ENCODE measurements at places on chromosomes 7 and 10. TPM values are rescaled to one million over a fixed set of nuclear protein-coding genes. Genes with fewer than 3 reads are reported as not detected.

DNA sequence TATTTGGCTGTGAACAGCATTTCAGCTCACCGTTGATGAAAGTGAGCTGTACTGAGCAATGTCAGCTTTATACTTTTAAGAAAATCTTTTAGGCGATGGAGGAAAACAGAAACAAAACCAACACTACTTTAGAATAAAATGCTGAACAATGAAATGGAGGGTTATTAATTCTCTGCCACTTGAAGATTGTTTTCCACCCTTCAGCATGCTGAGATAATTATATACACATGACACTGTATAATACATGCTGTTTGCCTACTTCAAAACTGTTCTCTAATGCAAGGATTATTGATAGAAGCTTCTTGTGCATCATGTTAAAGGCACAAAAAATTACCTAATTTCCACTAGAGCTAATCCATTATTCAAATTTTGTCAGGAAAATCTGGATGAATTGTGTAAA lies 66.8 kb downstream of the CACNA2D1 start:
- no peaks in the 10 kb centered on the region for H3K36me3 ChIP-seq
- H3K27ac ChIP-seq = no peak overlapping the region
- DNase-seq = no peak
- no peaks in the 10 kb centered on the region for H3K27me3 ChIP-seq
- H3K4me1 ChIP-seq = no peaks in the 10 kb centered on the region

DNA sequence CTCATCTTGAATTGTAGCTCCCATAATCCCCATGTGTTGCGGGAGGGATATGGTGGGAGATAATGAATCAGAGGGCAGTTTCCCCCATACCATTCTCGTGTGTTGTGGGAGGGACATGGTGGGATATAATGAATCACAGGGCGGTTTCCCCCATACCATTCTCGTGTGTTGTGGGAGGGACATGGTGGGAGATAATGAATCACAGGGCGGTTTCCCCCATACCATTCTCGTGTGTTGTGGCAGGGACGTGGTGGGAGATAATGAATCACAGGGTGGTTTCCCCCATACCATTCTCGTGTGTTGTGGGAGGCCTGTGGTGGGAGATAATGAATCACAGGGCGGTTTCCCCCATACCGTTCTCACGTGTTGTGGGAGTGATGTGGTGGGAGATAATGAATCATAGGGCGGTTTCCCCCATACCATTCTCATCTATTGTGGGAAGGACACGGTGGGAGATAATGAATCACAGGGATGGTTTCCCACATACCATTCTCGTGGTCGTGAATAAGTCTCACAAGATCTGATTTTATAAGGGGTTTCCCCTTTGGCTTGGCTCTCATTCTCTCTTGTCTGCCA lies 271.0 kb downstream of the MAD1L1 start:
- no peak overlapping the region for H3K4me3 ChIP-seq
- H3K4me1 ChIP-seq = no peaks in the 10 kb centered on the region
- 0 out of 2 replicates have a peak, but pooled peaks cover 6% of the 10 kb centered on the region for H3K36me3 ChIP-seq
- H3K27ac ChIP-seq = peak overlapping the region; percentile 60
- no peak for DNase-seq

DNA sequence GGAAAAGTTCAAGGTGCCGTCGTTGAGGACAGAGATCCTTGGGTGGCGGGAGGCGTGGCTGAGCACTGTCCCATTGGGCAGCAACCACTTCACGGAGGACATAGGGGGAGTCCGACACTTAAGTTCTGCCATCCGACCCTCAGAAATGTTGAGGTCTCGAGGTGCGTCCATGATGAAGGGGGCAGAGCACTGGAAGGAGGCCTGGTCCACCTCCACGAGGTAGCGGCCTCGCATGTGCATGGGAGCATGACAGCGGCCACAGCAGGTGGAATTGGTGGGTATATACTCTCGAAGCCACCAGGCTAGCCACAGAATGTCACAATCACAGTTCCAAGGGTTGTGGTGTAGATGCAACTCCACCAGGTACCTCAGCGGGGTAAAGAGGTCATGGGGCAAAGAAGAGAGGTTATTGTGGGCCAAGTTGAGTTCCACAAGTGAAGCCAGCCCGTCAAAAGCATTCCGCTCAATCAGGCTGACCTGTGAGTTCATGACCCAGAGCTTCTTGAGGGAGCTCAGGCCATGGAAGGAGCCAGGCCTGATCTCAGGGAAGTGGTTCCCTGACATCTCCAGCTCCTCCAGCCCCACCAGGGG lies 1.7 kb downstream of the LRRC4 start:
- no peaks in the 10 kb centered on the region for H3K27me3 ChIP-seq
- DNase-seq = no peak
- H3K4me3 ChIP-seq = no peak overlapping the region

DNA sequence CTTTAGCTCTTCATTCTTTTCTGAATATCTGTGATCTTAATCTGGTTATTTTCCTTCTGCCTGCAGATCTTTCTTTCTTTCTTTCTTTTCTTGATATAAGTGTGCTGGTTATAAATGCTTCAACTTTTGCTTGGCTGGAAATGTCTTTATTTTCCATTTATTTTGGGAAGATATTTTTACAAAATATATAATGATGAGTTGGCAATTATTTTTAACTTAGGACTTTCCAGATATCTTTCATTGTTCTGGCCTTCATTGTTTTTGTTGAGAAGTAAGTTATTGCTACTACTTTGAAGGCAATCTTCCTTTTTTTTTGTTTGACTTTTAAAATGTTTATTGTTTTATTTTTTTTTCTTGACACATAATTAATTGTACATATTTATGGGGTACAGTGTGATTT lies 75.3 kb downstream of the ZNF503 start:
- DNase-seq = no peak
- H3K4me1 ChIP-seq = no peaks in the 10 kb centered on the region
- no peaks in the 10 kb centered on the region for H3K36me3 ChIP-seq

GRCh38 chr7:43616977-43617376 lies 34.1 kb downstream of the STK17A start:
- H3K27ac ChIP-seq = no peak overlapping the region
- H3K36me3 ChIP-seq = peaks cover 70% of the 10 kb centered on the region
- DNase-seq = no peak
- no peaks in the 10 kb centered on the region for H3K27me3 ChIP-seq
- H3K4me3 ChIP-seq = no peak overlapping the region

GRCh38 chr7:40437936-40438634 lies 303.3 kb downstream of the SUGCT start:
- H3K4me3 ChIP-seq = no peak overlapping the region
- H3K36me3 ChIP-seq = no peaks in the 10 kb centered on the region
- no peaks in the 10 kb centered on the region for H3K27me3 ChIP-seq

- no peaks in the 10 kb centered on the region for H3K27me3 ChIP-seq
- H3K27ac ChIP-seq = no peak overlapping the region
- no peak for DNase-seq
- H3K4me1 ChIP-seq = no peaks in the 10 kb centered on the region
Observed at GRCh38 chr10:65501259-65501658, 1424.6 kb upstream of the LRRTM3 start.

DNA sequence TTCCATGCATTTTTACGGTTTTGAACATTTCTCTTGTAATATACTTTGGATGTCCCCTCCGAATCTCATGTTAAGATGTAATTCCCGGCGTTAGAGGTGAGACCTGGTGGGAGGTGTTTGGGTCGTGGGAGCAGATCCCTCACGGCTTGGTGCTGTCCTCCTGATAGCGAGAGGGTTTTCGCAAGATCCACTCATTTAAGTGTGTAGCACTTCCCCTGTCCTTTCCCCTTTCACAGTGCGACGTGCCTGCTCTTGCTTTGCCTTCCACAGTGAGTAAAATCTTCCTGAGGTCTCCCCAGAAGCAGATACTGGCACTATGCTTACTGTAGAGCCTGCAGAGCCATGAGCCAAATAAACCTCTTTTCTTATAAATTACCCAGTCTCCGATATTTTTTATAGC lies 6.6 kb downstream of the GPR141 start:
- no peaks in the 10 kb centered on the region for H3K36me3 ChIP-seq
- no peak overlapping the region for H3K27ac ChIP-seq
- no peak overlapping the region for H3K4me3 ChIP-seq
- no peaks in the 10 kb centered on the region for H3K4me1 ChIP-seq
- no peaks in the 10 kb centered on the region for H3K27me3 ChIP-seq
- no peak for DNase-seq

- DNase-seq = no peak
- no peaks in the 10 kb centered on the region for H3K36me3 ChIP-seq
- H3K4me3 ChIP-seq = no peak overlapping the region
- peaks cover 22% of the 10 kb centered on the region for H3K4me1 ChIP-seq
- H3K27me3 ChIP-seq = no peaks in the 10 kb centered on the region
Observed at GRCh38 chr7:116986611-116987565, 33.6 kb downstream of the ST7 start.

DNA sequence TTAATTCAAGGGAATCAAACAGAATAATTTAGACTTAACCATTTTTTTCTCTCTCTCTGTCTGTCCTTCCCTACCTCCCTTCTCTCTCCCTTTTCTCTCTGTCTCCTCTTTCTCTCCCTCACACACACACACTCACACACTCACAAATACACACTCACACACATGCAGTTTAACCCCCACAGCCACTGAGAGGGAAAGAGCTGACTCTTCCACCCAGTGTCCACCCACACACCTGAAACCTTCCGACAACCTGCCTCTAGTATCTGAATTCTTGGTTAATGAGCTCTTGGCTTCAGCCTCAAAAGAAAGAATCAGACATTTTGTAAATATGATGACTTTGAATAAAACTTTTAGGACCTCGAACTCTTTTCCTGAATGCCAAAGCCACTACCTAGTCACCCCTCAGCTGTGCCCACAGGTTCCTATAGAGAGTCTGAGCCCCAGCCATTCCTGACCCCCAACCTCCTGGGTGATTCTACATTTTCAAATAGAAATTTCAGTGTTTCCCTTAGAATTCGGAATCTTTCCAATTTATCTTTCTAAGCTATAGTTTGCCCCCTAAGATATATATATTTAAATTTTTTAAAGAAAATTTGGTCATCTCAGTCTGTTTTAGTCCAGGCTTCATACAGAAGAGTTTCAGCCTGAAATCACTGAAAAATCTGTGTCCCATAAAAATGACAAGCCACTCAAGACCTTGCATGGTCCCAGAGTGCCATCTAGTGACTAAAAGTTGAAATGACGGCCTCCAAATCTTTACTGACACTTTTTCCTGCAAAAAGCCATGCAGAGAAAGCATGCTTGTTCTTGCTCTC lies 202.8 kb downstream of the IPMK start:
- no peaks in the 10 kb centered on the region for H3K27me3 ChIP-seq
- DNase-seq = no peak
- H3K4me3 ChIP-seq = no peak overlapping the region
- H3K36me3 ChIP-seq = no peaks in the 10 kb centered on the region
- no peaks in the 10 kb centered on the region for H3K4me1 ChIP-seq
- no peak overlapping the region for H3K27ac ChIP-seq

DNA sequence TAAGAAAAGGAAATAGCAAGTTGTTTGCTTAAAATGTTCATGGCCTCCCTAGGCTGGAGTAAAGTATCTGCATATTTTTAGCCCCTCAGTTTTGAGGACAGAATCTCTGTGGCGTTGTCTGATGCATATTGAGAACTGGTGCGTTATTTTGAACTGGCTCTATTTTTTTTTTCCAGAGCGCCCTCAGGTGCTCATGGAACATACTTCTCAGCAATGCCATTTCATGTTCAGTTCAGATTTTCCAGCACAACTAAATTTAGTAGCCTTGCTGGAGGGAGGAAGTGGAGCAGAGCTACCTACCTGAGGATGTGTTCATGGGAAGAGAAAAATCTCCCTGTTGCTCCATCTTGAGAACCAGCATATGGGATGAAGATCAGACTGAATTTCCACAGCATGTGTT lies 870.5 kb downstream of the LRMDA start:
- H3K4me1 ChIP-seq = no peaks in the 10 kb centered on the region
- DNase-seq = no peak
- H3K27me3 ChIP-seq = no peaks in the 10 kb centered on the region
- no peaks in the 10 kb centered on the region for H3K36me3 ChIP-seq
- H3K4me3 ChIP-seq = no peak overlapping the region

Gene MRPS17
- total RNA-seq = 38.2 TPM

DNA sequence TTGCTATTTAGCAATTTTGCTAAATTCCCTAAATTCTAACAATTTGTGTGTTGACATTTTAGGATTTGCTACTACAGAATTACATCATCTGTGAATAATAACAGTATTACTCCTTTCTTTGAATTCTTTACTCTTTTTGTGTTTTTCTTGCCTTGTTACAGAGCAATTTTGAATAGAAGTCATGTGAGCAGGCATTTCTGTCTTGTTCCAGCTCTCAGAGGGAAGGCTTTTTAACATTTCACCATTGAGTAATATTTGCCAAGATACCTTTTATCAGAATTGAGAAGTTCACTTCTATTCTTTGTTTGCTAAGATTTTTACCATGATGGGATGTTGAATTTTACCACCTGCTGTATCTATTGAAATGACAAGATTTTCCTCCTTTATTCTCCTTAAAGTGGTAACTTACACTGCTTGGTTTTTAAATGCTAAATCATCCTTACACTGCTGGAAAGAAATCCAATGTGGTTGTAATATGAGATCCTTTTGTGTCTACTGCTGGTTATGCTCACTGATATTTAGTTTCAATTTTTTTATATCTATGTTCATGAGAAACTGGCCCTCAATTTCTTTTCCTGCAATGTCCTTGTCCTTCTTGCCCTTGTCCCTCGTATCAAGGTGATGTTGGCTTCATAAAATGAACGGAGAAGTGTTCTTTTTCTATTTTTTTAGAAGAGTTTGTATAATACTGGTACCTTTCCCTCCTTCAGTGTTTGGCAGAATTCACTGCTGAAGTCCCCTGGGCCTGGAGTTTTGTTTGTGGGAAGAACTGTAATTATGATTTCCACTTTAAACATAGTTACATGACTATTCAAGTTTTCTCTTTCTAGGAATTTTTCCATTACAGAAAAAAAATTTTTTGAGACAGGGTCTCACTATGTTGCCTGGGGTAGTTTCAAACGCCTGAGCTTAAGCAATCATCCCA lies 50.3 kb upstream of the ATP6V0A4 start:
- H3K4me3 ChIP-seq = no peak overlapping the region
- H3K27ac ChIP-seq = peak overlapping the region; percentile 92
- peaks cover 31% of the 10 kb centered on the region for H3K4me1 ChIP-seq

Gene BCCIP
- 46.0 TPM for total RNA-seq

- H3K36me3 ChIP-seq = no peaks in the 10 kb centered on the region
- no peaks in the 10 kb centered on the region for H3K27me3 ChIP-seq
- 0 out of 2 replicates have a peak, but pooled peaks cover 5% of the 10 kb centered on the region for H3K4me1 ChIP-seq
- H3K4me3 ChIP-seq = no peak overlapping the region
- DNase-seq = no peak
- no peak overlapping the region for H3K27ac ChIP-seq
Observed at GRCh38 chr7:128119036-128119435, 87.8 kb upstream of the LRRC4 start.

GRCh38 chr7:46660402-46660980 lies 739.4 kb upstream of the IGFBP3 start:
- no peak overlapping the region for H3K4me3 ChIP-seq
- no peaks in the 10 kb centered on the region for H3K36me3 ChIP-seq
- no peaks in the 10 kb centered on the region for H3K27me3 ChIP-seq
- H3K27ac ChIP-seq = no peak overlapping the region
